Activated CD4-positive, alpha-beta T cell treated with anti-CD3 and anti-CD28 coated beads for 4 hours (primary cell): ENCODE measurements at places on chromosomes 4 and X.

- no peak for DNase-seq
Measured at GRCh38 chr4:113447061-113447460, 314.5 kb downstream of the CAMK2D start.

GRCh38 chr4:88610771-88611170 lies 18.5 kb downstream of the HERC3 start:
- DNase-seq: no peak

GRCh38 chrX:122833230-122833629 lies 350.8 kb upstream of the GRIA3 start:
- DNase-seq: no peak

- peak; percentile 18 for DNase-seq
Measured at GRCh38 chrX:151680805-151681204, 14.5 kb upstream of the PRRG3 start.

- no peak for DNase-seq
Measured at GRCh38 chr4:14386196-14386595, 616.1 kb upstream of the CPEB2 start.

- DNase-seq: no peak
Measured at GRCh38 chrX:50812995-50813842, 775 bp downstream of the SHROOM4 start.

GRCh38 chr4:158170691-158171561 lies 1.9 kb downstream of the GASK1B start:
- DNase-seq: no peak

DNA sequence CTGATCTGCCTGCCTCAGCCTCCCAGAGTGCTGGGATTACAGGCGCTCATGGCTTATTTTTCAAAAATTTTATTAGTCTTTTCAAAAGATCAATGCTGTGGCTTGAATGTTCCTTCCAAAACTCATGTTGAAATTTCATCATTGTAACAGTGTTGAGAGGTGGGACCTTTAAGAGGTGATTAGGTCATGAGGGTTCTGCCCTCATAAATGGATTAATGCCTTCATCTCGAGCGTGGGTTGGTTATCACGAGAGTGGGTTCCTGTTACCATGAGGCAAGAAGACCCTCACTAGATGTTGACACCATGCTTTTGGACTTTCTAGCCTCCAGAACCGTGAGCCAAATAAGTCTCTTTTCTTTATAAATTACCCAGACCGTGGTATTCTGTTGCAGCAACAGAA lies 30.3 kb downstream of the EIF2S3 start:
- no peak for DNase-seq

DNA sequence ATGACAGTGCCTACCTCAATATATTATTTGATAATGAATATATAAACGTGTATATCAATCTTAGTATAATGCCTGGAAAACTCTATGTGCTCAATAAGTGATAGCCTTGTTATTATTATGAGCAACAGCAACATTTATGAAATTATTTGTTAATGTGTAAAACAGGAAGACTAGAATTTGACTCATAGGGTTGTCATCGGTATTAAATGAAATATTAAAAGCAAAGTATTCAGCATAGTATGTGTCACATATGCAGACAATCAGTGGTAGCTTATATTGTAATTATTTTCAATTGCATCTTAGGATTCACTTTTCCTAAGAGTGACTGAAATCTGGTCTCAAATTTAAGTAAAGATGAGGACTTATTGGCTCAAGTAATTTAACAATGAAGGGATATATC lies 24.6 kb downstream of the SPANXD start:
- DNase-seq: no peak
